Stimulated activated CD8-positive, alpha-beta memory T cell treated with anti-CD3 and anti-CD28 coated beads, Interleukin-4, amount 100 ng/mL, for 24 hours (primary cell): ENCODE measurements at places on chromosomes 4 and X.
A peak's percentile ranks its signal among the peaks of the same experiment; 100 is the strongest.

- DNase-seq: no peak
These were observed 100.2 kb downstream of the PDLIM5 start for GRCh38 chr4:94551643-94552564.

GRCh38 chr4:152103181-152103901 lies 342.5 kb upstream of the GATB start:
- DNase-seq: no peak

DNA sequence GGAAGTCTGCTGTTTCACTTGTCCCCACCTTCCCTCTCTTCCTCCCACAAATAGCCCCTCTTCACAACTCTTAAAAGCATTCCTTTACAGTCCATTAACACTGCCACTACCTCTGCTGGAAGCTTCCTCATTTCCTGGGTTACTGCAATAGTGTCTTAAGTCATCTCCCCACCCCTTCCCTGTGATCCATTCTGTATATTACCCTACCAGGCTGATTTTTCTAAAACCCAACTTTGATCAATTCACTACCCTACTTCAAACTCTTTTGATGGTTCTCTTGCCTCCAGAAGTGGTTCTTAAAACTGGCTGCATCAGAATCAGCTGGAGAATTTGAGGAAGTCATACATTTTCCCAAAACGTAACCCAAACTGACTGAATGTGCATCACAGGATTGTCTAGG lies 8.8 kb upstream of the XIAP start:
- no peak for DNase-seq

DNA sequence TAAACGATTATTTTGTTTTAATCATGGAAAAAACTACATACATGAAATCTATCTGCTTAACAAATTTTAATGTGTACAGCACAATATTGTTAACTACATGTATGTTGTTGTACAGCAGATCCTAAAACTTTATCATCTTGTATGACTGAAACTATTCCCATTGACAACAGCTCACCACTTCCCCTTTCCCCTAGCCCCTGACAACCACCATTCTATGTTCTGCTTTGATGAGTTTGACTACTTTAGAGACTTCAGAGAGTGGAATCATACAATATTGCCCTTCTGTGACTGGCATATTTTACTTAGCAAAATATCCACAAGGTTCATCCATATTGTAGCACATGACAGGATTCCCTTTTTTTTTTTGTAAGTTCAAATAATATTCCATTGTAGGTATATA lies 185.9 kb downstream of the CFAP299 start:
- no peak for DNase-seq

DNA sequence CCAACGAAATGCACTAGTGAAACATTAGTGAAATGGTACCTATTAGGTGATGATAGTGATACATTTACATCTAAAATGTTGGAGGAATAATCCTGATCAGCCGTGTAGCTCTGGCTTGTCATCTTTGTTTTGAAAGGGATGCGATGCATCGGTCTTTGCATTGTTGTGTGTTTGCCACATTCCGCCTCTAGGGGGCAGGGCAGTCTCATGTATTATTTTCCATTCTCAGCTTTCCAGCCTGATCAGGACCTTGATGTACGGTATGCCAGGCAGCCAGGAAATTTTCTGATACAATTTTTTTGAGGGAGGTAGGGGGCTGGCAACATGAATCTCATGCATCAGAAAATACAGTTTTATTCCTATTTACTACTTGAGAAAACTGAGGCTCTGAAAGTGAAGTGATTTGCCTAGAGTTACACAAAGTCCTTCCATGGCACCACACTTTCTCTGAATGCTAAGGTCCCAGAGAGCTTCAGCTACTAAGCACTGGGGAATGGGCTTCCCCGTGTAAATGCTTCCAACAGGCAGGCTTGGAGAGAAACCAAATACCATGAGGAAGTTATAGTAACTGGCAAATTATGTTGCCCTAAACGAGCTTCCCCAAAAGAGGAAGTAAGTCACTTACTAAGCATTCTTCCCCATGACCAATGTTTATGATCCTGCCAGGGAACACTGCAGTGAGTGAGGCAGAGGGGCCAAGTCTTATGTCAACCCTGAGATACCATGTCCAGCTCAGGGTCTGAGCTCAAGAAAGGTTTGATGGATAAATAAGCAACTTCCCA lies 31.8 kb upstream of the IQSEC2 start:
- DNase-seq: peak; percentile 57
